T-helper 9 cell (primary cell): ENCODE measurements at places on chromosomes 6 and 20.

DNA sequence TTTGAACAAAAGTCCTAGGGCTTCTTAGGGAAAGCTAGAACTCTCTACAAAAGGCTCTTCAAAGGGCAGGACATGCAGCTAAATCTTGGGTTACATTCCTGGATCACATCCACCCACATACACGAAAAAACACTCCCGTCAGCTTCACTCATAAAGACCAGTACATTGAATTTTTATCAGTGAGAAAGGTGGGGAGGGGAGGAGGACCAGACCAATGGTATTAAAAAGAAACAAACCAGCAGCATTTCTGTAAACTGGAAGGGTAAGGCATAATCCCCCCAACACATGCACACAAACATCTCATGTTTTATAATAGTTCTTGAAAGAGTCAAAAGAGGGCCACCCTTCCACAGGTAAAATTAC, 31.6 kb downstream of the MYLK4 start:
- DNase-seq = no peak

DNA sequence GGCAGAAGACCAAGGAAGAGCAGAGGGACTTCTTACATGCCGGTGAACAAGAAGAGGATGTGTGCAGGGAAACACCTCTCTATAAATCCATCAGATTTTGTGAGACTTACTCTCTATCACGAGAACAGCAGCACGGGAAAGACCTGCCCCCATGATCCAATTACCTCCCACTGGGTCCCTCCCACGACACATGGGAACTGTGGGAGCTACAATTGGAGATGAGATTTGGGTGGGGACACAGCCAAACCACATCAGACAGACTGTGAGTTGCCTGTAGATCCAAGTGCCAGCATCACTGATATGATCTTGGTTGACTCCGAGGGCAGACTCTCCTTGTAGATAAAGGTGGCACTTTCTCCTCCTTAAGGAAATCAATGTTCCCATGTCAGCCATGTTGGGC, 414.8 kb upstream of the JARID2 start:
- no peak for DNase-seq

DNA sequence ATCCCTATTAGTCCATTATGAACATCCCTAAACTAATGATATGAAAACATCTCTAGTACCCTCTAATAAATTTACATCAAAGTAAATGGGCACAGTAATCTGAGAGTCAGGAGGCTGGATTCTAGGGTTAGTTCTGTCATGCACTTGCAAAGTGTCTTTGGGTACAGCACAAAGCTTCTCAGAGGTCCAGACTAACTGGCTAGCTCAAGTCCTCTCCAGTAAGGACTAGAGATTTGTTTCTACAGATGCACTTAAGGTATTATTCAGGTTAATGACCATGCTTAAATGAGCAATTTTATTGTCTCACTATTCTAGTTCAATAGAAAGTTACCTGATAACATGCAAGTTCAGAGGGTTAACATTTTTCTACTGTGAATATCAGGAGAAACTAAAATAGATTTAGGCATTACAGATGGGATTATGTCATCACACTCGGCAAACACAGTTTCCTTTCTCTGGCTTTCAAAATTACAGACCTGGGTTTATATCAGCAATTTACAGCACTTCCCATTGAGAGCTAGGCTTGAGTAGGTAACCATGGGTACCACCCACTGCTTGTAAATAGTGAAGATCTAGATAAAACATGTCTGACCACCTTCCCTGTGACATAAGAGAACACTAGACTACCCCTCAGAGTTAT, 402.9 kb upstream of the RUNX2 start:
- DNase-seq = peak; percentile 15

GRCh38 chr6:113539623-113540022, 317.5 kb upstream of the MARCKS start:
- no peak for DNase-seq

DNA sequence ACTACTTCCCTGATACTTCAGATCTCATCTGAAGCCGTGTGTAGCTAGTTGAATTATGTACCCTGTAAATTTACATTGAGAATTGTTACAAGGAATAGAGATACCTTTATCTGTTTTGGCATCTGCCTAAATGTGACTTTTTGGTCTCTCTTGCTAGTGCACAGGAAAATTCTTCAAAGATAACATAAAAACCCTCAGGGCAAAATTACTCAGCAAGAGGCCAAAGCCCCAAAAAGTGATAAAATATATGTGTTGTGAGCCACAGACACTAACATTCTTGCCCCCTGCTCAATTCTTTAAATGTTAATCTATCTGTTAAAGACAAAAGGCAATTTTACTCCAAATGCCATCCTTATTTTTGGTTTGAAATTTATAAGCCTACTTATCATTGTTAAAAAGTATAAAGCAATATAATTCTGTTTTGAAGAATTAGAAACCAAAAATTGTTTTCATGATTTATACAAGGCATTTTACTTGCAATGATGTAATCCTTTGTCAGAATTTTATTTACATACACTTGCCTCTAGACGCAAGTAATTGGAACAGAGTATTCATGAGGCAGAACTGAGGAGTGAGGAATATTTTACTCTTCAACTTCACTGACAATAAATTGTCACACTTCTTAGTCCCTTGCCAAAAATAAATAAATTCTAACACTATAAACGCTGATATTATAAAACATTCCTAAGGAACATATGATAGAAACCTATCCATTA, 186.2 kb downstream of the EPM2A start:
- no peak for DNase-seq

GRCh38 chr6:97757575-97757974, 474.6 kb upstream of the MMS22L start:
- DNase-seq = no peak

GRCh38 chr6:70884074-70884983, 72.5 kb downstream of the B3GAT2 start:
- peak; percentile 41 for DNase-seq

DNA sequence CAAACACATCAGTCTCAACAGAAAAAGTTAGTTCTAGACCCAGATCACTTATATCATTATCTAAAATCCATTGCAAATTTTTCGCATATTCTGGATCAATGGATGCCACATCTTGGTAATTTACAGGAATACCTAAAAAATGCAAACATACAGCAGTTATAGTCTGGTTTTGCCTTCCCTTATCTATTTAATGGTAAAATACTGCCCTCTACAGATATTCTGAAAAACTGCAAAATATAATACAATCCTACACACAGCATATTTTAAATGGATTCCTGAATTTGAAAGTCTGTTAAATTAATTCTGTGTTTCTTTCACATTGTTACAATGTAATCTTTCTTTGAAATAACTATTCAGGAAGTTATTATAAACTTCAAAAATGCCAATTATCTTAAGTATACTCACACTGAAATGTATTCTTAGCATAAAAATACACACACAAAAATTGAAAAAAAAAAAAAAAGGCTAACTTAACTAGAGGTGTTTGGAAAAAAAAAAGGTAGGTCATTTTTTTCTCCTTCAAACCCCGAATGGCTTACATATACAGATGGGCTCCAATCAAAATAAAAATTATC, 88.4 kb downstream of the HACE1 start:
- DNase-seq = no peak

DNA sequence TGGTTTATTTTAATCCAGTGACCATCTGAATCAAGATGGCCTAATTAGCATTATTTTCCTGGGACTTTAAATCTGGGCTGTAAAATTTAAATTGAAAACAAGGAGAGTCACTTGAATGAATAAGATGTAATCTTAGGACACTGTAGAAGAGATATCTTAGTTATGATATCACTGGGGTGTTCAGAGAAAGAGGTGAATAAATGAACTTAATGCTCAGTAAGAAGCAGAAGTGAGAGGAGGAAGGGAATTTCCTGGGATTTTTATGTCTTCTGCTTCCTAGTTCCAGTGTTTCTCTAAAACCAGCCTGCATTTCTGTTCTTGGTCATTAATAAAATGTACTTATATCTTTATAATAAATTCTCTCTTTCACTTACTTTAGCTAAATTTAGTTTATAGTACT, 136.8 kb upstream of the PTPRK start:
- no peak for DNase-seq

DNA sequence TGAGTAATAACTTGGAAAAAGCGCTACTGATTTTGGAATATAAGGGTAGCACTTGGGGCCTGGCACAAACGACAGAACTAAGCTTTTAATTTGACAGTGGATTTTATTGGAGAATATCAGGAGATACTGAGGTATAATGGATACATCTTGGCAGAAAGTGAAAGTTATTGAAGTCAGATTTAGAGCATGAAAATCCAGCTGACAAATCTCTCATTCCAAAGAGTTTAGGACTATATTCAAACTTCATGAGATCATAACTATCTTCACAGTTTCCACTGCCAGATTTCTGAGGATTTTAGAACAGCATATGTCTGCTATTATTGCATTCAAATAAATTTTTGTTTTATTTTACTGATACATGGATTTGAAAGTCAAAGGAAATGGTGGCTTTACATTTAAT, 132.3 kb upstream of the THEMIS start:
- no peak for DNase-seq

GRCh38 chr6:34324738-34325444, 67.6 kb downstream of the NUDT3 start:
- DNase-seq = no peak

DNA sequence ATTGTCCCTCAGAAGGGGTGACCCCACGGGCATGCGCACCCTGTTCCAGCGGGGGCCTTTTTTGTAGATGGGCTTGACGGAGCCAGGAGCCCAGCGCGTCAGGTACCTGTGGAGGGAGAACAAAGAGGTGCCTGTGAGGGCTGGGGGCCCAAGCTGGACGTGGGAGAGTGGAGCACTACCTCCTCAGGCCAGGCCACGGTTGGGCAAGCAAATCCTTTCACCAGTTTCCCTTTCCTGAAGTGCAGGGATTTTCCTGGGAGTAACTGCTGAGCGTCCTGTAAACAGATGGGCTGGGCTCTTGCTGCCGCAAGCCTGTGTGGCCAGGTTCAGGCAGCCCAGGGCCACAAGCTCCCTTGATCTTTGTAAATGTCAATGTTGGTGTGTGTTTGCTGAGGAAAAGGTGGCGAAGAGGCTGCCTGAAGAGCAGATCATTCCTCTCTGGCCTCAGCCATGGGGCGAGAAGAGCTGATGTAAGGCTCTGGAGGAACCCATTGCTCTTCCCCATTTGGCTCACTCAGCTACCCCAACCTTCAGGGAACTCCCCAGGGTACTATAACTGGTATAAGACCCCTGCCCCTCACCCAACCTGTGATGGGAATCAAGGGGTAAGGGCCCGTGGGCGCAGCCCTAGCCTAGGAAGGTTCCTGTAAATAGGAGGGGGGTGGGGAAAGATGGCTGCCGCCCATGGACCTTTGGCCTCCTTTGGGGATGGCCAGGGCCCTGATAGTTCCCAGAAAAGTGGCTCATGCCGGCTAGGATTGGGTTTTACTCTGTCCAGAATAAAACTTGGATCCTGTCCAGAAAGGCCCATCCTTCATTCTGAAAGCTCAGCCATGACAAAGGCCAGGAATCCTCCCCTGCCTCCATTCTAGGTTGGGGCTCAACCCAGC, 15.5 kb downstream of the MRPS18A start:
- no peak for DNase-seq

DNA sequence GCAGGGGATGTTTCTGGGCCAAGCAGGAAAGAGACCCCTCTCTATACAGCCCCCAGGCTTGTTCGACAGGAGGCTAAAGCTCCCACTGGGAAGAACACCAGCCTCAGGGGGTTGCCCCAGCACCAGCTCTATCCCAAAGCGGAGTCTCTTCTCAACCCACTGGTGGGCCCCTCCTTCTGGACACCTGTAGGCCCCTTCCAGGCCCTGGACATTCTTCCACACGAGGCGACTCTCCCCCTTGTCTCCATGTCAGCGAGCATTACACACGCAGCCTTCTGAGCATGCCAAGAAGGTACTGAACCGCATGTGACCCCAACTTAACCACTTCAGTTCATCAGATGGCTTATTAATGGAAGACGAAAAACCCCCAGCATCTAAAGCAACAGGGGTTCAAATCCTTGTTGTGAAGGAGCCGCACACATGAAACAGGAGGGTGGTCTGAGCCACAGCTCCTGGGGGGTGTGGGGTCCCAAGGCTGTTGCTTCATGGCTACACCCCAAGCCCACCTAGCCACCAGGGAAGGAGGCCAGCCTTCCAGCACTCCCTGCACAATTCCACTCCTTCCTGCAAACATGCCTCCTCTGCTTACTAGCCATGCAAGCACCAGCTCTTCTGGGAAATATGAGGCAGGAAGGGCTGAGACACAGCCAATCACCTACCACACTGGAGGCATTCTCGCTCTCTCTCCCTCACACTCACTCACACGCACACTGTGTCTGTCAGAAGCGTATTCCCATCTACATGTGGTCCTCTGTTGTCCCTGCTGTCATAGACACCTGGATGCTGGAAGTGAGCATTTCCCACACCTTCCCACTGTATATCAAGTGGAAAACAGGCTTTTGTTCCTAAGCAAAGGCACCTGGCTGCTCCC, 104.5 kb downstream of the NOL4L start:
- DNase-seq = no peak

DNA sequence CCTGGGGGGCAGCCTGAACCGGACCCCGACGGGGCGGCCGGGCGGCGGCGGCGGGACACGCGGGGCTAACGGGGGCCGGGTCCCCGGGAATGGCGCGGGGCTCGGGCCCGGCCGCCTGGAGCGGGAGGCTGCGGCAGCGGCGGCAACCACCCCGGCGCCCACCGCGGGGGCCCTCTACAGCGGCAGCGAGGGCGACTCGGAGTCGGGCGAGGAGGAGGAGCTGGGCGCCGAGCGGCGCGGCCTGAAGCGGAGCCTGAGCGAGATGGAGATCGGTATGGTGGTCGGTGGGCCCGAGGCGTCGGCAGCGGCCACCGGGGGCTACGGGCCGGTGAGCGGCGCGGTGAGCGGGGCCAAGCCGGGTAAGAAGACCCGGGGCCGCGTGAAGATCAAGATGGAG, 636 bp downstream of the SRF start:
- DNase-seq = peak; percentile 29

DNA sequence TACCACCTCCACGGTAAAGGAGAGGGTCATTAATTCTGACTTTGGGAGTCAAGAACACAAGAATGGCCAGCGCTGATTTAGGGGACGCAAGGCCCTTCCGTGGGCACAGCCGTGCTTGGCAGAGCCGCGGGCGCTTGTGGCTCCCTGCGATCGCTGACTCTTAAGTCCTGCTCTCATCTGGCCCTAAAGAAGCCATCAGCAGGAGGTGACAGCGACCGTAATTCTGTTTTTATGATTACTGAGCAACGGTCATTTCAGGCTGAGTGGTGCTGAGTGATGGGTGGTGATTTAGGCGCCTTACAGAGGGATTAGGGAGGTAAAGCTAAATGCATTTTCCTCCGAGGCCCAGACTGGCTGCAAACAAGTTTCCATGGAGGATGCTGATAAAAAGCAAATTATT, 364.6 kb upstream of the SULF2 start:
- DNase-seq = no peak

GRCh38 chr6:111642463-111643158, 36.9 kb upstream of the TRAF3IP2 start:
- no peak for DNase-seq
